ENCODE measurements at places on chromosomes 1 and 21.

GRCh38 chr21:43012596-43012995, 38.2 kb downstream of the PKNOX1 start:
- no peak for DNase-seq

- peak; percentile 56 for DNase-seq
Measured at GRCh38 chr1:157844089-157844830, 2.7 kb upstream of the CD5L start.

- no peak for DNase-seq
Measured at GRCh38 chr21:24897883-24898282, 709.4 kb downstream of the MRPL39 start.

- DNase-seq = no peak
Measured at GRCh38 chr1:67214420-67215174, 48.3 kb downstream of the IL23R start.

- DNase-seq = peak; percentile 66
Measured at GRCh38 chr1:58895559-58896145, 111.8 kb upstream of the JUN start.

GRCh38 chr21:29091033-29091432, 17.6 kb upstream of the CCT8 start:
- no peak for DNase-seq

DNA sequence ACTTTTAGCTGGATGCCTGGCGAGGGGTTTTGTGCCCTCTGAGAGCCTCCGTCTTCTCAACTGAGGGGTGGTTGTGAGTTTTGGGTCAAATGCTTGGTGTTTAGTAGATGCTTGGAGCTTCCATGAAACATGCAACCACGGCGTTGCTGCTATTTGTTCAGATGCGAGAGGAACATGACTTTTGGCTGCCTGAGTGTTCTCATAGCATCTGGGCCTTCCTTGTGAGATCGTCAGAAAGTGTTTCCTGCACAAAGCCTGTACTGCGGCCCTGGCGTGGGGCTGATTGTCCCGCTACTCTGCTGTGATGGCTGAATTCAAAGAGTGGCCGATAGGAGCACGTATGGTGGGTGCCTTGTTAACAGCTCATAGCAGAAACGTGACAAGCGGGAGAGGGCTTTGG, 69.8 kb upstream of the FAM3B start:
- no peak for DNase-seq

- no peak for DNase-seq
Measured at GRCh38 chr1:39828734-39829133, 40.1 kb upstream of the BMP8B start.

GRCh38 chr1:177427811-177428210, 257.1 kb downstream of the BRINP2 start:
- no peak for DNase-seq

- DNase-seq = no peak
Measured at GRCh38 chr1:238139713-238140112, 249.0 kb upstream of the ZP4 start.

GRCh38 chr1:108000620-108001111, 35.7 kb upstream of the VAV3 start:
- DNase-seq = no peak

All from MV-4-11 (cell line).